ENCODE measurements at places on chromosomes 5 and 9.

DNA sequence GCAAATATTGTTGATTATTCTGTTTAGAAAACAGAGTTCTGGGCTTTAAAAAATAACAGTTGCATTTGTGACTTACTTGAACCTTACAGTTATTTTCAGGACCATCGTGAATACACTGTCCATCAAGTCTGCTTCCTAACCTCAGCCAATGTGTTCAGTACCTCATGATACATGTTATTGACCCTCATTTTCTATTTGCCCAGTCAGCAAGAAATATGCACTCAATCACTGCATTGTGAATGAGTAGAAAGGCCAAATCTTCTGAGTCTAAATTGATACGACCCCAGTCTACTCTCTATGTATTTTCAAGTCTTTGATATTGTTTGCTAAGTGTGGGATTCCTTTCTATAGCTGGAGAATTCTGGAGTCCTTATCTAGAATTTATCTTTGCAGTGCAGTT lies 156.2 kb downstream of the RAB3C start:
- DNase-seq: no peak

GRCh38 chr5:13943676-13944075 lies 812 bp downstream of the DNAH5 start:
- no peak for DNase-seq

DNA sequence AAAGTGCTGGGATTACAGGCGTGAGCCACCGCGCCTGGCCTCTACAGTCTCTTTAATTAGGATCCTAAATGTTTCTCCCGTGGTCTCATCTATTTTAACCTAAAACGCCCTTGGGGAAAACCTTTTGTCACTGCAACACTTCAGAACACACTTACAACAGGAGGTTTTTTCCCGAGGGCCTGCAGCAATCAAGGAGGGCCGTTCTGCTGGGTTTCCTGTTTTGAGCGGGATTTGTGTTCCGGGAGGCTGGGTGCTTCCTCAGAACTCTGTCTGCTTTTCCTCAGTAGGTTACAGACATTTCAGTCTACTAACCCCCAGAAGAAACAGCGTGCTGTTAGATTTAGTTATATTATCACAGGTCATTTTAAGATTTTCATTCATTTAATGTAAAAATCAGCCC lies 65.4 kb upstream of the IRX4 start:
- DNase-seq: no peak

- no peak for DNase-seq
Observed at GRCh38 chr9:118871531-118871930, 497.7 kb downstream of the BRINP1 start.

DNA sequence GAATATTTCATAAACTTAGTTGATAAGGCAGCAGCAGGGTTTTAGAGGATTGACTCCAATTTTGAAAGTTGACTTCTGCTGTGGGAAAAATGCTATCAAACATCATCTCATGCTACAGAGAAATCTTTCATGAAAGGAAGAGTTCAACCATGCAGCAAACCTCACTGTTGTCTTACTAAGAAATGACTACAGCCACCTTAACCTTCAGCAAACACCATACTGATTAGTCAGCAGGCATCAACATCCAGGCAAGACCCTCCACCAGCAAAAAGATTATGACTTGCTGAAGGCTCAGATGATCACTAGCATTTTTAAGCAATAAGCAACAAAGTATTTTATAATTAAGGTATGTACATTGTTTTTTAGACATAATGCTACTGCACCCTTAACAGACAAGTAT lies 7.6 kb downstream of the TMEM174 start:
- DNase-seq: no peak

GRCh38 chr9:102434545-102434944 lies 560.6 kb upstream of the CYLC2 start:
- no peak for DNase-seq
